Activated CD4-positive, alpha-beta memory T cell treated with anti-CD3 and anti-CD28 coated beads, Interleukin-2, amount 10 ng/mL, durations not matched to agents 7 days and 5 days (primary cell): ENCODE measurements at places on chromosomes 12 and 14.

DNA sequence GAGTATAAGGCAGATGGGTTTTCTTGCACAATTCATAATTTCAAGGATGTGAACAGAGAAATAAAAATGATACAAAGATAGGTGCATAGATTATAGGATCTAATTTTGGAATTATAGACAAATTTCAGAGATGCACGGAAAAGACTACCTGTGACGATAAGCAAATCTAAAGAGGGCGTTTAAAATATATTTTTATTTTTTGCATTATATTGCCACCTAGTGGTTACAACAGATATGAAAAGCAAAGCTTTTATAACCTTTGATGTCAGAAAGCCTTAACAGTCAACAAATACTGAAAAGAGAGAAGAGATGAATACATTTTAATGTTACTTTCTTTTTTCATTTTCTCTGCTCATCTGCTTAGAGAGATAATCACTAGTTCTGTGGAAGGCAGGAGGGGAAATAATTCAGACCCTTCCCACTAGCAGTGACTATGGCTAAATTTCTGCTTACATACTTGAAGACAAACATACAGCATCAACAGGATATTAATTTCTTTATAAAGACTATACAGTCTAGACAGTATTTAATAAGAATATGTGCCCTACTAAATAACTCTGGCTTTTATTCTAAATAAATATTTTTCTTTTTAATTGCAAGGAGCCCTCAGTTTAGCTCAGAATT is 46.3 kb downstream of the NTS start:
- no peak for DNase-seq

- DNase-seq = no peak
These were observed 172.7 kb upstream of the CNOT2 start for GRCh38 chr12:70070494-70071007.

DNA sequence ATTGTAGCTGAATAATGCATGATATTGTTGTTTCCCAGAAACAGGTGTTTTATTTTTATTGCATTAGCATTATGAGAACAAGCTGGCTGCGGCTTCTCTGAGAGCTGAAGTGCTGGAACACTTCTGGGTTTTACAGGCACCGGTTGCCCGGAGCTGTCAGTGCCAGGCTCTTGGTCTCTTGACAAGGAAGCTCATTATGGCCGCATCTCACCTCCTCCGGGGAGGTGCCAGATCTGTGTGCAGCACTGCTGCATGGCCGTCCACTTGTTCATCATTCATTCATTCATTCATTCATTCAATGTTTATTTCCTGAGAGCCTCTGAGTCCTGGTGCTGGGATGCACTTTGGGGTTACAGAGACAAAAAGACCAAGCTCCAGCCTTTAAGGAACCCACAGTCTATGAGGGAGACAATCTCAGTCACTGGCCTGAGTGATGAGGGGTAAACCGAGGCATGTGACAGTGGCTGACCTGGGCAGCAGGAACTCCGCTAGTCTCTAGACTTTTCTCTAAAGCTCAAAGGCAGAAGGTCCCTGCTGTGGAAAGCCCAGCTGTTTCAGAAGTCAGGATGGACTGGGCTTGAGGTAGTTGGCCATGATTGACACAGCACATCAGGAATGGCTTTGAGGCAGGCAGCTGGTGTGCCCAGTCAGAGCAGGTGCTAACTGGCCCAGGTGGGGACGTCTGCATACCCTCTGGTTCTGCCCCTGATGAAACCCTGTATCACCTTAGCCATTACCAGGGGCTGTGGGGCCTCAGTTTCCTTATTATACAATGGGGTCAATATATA is 181.0 kb downstream of the ADGRD1 start:
- peak; percentile 6 for DNase-seq

- no peak for DNase-seq
These were observed 78.9 kb downstream of the AKAP6 start for GRCh38 chr14:32408018-32408417.

- no peak for DNase-seq
These were observed 29.8 kb upstream of the CCT2 start for GRCh38 chr12:69555461-69555860.

DNA sequence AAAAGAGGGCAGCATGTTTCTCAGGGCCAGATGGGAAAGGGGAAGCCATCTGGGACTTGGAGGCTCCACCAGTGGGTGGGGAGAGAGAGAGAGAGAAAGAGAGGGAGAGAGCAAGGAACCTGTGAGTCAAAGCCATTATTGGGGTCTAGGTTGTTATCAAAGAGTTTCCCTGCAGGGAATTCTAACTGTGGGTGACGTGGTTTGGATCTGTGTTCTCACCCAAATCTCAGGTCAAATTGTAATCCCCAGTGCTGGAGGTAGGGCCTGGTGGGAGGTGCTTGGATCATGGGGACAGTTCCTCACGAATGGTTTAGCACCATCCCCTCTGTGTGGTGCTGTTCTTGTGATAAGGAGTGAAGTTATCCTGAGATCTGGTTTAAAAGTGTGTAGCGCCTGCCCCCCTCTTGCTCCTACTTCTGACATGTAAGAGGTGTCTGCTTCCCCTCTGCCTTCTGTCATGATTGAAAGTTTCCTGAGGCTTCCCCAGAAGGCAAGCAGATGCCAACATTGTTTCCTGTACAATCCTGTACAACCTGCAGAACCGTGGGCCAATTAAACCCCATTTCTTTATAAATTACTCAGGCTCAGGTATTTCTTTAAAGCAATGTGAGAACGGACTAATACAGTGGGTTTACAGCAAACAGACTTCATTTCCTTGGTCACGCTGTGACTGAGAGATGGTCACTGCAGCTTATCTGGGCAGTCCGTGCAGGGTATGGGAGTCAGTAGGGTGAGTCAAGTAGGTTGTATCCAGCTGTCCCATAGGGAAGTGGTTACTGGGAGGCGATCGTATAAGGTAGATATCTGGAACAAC is 52.4 kb downstream of the CCDC91 start:
- no peak for DNase-seq

GRCh38 chr12:91400271-91400670 is 217.7 kb upstream of the DCN start:
- DNase-seq = no peak

DNA sequence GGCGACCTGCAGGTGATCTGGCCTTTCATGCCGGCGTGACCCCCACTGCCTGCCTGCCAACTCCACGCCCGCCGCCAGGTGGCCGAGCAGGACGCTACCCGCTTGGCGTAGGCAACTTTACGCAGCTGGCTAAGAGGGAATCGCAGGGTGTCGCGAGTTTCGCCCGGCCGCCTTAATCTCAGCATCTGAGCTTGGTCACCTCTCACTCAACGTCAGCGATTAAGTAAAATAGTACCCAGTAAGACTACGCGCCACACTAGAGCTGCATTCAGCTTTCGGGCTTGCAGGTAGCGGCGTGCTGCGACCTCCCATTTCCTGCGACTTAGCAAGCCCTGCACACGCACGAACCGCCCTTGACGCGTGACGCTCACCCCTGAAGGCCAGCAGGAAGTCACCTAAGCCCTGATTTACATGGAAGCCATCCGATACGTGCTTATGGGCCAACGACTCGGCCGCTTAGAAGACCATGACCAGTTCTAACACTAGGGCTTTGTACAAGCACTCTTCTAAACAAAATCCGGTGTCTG is 33.2 kb downstream of the WBP11 start:
- DNase-seq = peak; percentile 86

GRCh38 chr12:92065639-92066038 is 80.0 kb downstream of the BTG1 start:
- no peak for DNase-seq

DNA sequence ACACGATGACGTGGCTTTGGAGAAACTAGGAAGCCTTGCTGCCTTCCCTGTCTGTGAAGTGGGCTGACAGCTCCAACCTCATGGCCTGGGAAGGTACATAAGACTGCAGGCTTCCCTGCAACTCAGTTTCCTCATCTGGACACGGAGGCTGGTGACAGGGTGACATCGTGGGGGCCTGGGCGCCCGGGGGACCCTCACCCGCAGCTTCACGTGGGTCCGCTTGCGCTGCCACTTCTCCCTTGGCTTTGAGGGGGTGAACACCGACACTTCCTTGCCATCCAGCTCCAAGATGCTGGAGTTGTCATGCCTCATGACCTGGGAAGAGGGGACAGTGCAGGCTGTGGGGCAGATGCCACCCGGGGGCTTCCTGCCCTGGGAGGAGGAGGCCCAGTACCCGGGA is 7.6 kb downstream of the ARL6IP4 start:
- no peak for DNase-seq

DNA sequence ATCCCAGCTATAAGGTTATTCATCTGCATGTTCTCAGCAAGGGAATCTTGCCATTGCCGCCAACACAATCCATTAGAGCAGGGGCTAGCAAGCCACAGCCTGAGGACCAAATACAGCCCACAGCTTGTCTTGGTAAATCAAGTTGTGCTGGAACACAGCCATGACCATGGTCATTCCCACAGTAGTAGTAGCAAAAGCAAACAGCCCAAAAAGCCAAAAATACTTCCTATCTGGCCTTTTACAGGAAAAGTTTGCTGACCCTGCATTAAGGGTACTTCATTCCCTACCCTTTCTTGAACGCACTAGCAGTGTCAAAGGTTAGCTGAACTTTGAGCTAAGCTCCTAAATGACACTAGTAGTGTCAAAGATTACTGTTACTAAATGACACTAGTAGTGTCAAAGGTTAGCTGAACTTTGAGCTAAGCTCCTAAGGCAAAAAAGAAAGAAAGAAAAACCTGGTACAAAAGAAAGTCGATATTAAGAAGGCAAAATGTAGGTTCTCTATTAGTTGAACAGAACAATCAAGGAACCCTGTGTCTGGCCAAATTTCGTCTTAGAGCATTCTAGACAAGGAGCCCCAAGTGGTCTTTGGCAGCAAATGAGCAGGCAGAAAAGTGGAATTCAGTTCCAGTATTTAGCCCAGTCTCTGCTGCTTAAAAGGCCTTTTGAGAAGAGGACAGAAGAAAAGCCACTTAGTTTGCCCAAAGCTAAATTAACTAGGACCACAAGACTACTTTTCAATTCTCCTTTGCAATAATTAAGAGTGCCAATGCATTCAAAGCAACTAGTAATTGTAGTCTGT is 67.7 kb downstream of the NT5DC3 start:
- no peak for DNase-seq

DNA sequence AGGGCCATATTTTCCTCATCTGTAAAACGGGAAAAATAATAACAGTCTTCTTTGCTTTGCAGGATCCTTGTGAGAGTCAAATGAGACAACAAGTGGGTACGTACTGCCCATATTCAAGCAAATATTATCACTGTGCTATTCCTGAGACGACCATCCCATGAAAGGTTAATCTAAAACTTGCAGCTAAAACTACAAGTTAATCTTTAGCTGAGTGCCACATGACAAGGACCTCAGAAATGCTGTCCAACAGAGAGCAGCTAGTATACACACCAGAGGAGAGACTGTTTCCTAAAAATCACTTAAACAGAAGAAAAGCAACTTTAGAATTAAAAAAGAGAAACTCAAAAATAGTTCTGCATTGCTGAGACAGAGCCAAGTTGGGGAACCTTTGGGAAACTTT is 162.7 kb upstream of the TMTC2 start:
- no peak for DNase-seq

GRCh38 chr12:21129906-21130305 is 1.1 kb upstream of the SLCO1B1 start:
- no peak for DNase-seq

- no peak for DNase-seq
These were observed 127.0 kb downstream of the MED13L start for GRCh38 chr12:116150452-116150851.

DNA sequence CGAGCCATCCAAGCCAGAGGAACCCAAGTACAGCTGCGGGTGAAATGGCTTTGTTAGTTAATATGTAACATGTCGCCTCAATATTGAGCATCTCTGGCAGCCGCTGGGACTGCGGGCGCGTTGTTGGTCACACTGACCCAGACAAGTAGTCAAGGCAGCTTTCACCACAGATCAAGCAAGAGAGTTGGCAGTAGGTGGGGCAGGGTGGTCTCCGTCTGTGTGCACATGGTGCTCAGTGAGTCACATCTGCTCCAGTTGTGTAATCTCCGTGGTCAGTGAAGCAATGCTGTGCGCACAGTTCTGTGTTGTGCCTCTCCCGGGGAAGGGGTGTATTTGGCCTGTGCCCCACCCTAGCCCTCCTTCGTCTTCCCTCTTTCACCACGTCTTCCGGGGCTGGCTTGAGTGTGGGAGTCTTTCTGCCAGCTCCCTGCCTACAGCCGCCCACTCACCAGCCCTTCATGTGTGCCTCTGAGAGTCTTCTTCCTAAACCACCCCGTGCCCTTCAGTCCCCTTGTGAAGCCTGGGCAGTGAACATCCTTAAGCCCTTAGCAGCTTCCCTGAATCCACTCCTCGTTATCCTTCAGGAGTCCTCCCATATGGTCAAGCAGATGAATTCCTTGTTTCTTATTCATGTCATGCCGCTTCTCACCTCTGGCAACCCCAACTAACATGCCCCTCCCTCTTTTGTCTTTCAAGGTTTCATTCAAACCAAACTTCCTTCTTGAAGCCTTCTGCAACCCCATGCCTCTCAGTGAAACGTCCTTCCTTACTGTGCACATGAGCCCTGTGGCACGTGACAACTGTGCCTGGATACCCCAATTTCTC is 242.1 kb downstream of the CACNA1C start:
- no peak for DNase-seq

DNA sequence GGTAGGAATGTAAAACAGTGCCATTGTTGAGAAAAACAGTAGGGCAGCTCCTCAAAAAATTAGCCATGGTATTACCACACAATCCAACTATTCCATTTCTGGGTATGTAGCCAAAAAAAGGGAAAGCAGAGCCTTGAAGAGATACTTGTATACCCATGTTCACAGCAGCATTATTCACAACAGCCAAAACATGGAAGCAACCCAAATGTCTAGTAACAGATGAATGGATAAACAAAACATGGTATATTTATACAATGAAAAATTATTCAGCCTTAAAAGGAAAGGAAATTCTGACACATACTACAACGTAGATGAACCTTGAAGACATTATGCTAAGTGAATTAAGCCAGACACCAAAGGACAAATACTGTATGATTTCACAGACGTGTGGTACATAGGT is 67.6 kb upstream of the GNG2 start:
- no peak for DNase-seq

DNA sequence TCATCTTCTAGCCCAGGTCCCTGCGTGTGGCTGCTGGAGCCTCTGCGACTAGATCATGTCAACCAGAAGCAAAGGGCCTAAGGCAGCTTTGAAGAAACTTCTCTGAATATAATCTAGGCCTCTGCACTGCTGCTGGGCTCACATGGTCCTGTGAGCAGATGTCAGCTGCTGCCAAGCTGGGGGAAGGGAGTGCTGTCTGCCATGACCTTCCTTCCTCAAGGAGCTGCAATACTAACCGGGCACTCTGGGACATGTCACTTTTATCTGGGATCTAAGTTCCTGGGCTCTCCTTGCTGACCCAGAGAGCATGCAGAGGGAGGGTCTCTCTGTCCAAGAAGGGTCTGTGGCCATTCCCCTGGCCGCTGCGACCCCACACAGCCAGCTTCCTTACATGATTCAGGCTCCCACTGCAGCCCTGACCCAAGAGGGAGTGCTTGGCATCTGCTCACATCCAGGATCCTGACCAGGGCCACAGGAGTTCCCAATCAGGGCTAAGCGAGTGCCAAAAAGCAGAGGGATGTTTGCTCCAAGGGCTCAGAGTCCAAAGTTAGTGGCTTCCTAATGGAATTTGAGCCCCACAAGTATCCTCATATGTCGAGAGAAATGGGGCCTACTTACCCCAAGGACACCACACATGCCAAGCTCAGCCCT is 74.0 kb downstream of the PLEKHG3 start:
- DNase-seq = no peak

GRCh38 chr14:43471595-43471994 is 1035.5 kb downstream of the FSCB start:
- DNase-seq = no peak
